ENCODE measurements at places on chromosomes 7 and 10.

DNA sequence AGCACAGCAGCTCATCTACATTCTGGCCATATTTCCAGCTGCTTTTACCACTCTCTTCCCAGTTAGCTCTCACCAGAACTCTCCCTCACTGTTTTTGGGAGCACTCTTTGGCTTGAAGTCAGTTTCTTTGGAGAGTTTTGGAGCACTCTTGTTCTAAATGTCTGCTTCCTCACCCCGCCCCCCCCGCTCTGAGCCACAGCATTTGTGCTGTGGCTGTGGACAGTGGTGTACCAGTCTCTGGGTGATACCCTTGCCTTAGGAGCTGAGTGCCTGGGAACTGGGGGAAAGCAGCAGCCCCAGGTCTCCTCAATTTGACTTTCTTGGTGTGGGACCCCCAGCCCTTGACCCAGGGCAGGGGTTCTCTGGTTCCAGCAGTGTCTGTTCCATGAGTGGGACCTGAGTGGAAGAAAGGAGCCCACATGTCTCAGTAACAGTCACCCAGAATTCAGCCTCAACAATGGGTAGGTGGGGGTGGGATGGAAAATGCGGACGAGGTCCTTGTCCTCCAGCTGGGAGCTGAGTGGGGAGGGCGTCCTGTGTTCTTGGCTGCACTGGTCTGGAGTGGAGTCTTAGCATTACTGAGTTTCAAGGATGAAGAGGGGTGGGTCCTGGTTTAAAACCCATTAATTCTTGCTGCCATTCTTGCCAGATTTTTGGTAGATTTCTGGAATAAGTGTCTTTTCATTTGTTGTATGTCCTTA is 18.0 kb downstream of the RBM33 start:
- no peak for DNase-seq

DNA sequence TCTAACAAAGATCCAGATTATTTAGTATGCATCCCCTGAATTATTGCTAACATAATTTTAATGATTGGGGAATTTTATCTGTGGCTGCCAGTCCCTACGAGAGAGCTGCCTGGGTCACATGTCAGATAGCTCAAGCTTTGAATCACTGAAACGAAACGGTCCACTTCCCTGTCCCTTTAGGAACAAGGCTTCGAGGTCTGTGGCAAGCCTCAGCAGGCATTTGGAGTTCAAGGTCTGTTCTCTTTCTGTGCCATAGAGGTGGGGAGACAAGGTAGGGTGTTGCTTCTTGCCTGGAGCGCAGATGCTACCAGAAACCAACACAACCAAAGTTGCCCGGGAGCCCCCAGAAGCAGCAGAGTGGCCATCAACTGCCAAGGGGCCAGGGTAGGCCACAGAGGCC is 13.9 kb upstream of the SH2D4B start:
- no peak for DNase-seq

GRCh38 chr7:41925946-41926345 is 223.1 kb upstream of the INHBA start:
- no peak for DNase-seq

GRCh38 chr7:137439829-137440825 is 96.6 kb upstream of the PTN start:
- DNase-seq = no peak

DNA sequence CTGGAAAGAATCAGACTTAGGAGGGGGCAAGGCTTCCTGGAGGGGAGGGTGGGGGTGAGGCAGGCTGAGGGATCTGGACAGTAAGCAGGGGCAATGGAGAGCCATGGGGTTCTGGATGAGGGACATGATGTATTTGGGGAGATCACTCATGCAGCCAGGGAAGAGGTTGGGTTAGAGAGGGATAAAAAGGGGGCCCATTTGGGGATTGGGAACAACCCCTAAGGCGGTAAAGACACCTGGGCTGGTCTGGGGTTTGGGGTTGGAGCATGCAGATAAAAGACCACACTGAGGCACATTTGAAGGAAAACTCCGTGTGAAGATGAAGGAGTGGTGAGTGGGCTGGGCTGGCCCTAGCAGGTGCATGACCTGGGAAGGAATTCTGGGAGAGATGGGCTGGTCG is 30.8 kb downstream of the HIF1AN start:
- no peak for DNase-seq

DNA sequence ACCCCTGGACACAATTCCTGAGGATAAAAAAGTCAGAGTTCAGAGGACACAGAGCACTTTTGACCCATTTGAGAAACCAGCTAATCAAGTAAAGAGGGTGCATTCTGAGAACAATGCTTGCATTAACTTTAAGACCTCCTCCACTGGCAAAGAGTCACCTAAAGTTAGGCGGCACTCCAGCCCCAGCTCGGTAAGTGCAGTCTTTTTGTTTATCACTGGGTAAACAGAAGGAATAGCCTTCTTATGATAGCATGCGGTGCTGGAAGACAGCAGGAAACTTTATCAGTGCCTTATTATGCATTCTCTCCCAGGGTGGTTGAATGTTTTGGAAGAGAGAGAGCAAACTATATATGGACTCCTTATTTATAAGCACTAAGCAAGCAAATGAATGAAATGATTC is 130.5 kb downstream of the CDK14 start:
- DNase-seq = no peak

- no peak for DNase-seq
Measured at GRCh38 chr7:78073609-78074382, 275.2 kb downstream of the PHTF2 start.

DNA sequence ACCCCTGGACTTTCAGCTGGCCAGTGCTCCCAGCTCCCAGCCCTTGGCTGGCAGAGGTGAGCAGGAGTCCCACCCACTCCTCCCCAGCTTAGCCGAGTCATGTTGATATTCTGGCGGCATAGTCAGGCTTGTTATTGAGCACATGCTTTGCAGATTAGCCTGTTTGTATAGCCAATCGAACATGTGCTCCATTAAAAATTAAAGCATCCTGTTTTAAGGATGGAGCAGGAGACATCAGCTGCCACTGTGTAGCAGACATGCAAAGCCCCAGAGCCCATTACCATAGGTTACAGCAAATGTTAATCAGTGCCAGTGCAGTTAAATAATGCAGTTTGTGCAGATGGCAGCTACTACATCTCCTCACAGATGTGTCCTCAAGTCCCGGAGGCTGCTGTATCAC is 574.6 kb upstream of the GALNT17 start:
- DNase-seq = no peak

- no peak for DNase-seq
Measured at GRCh38 chr10:90604636-90605035, 253.2 kb downstream of the HTR7 start.

- DNase-seq = no peak
Measured at GRCh38 chr7:66682350-66683093, 53.8 kb downstream of the KCTD7 start.

GRCh38 chr7:29289156-29290021 is 94.8 kb downstream of the CHN2 start:
- no peak for DNase-seq

- no peak for DNase-seq
Measured at GRCh38 chr7:18530224-18531179, 35.0 kb downstream of the HDAC9 start.
